Cortex of kidney (tissue), 1 donor: ENCODE measurements at places on chromosomes 11 and 22.

DNA sequence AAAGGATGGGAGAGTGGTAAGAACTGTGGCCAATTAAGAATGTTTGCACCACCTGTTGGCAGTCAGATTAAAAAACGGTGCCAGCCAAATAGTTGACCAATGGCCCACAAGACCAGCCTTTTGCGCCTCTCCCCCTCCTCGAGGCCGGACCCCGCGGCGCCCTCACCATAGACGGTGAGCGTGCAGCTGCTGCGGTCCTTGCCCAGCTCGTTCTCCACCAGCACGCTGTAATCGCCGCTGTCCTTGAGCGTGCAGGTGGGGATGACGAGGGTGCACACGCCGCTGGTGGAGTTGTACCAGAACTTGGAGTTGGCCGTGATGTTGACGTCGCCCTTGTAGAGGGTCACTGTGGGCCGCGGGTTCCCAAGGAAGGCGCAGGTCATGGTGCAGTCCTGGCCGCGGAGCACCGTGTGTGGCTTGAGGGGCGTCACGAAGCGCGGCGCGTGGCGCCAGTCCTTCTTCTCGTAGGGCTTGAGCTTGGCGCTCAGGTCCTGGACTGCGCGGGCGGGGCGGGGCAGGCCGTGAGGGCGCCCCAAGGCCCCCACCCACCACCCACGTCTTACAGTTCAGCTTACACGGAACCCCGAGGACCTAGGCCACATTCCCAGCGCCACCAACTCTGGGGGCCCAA is 7.2 kb downstream of the TMEM86A start:
- no peak for DNase-seq

GRCh38 chr11:70315716-70316115 is 45.2 kb downstream of the PPFIA1 start:
- no peak for DNase-seq

GRCh38 chr11:8832571-8833260 is 78.3 kb upstream of the AKIP1 start:
- no peak for DNase-seq

DNA sequence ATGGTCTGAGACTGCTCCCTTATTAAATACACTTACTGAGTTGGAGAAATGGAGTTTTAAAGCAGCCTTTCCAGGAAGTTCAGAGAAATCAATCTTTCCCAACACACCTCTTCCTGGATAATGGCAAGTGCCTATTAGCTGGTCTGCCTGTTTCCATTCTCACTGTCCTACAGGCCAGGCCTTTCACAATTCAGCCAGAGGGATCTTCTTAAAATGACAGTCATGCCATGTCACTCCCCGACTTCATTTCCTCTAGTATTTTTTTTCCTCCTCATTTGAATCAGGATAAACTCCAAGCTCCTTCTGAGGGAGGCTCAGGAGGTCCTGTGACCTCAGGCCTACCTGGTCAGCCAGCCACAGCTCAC is 62.6 kb downstream of the FDX1 start:
- DNase-seq: no peak

DNA sequence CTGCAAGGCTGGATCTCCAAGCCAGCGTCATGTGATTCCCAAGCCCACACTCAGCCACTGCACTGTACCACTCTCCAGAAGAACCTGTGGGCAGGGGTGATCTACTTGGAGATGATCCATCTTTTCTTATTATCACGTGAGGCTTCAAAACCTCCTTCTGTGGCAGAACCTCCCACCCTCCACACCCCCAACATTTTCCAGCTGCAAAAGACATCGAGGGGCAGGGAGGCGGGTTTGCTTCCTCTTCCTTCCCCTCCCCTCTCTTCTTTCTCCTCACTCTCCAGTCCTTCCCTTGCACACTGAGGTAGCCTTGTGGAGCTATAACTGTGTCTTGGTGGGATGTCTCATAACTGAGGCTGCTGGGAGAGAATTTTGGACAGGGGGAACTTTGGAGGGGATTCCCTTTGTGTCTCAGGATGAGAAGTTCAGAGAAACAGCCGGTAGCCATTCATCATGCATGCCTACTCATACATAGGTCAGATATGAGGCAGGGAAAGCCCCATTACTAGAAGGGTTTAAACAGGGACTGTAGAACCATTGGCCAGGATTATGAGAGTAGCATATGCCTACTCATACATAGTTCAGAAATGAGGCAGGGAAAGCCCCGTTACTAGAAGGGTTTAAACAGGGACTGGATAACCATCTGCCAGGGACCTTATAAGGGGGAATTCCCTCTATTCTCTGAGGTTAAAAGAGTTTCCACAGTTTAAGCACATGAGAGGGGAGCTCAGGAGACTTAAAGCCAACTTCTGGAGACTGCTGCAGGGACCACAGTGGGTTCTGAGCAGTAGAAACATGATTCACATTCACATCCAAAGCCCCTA is 420.7 kb upstream of the CADM1 start:
- DNase-seq: no peak

DNA sequence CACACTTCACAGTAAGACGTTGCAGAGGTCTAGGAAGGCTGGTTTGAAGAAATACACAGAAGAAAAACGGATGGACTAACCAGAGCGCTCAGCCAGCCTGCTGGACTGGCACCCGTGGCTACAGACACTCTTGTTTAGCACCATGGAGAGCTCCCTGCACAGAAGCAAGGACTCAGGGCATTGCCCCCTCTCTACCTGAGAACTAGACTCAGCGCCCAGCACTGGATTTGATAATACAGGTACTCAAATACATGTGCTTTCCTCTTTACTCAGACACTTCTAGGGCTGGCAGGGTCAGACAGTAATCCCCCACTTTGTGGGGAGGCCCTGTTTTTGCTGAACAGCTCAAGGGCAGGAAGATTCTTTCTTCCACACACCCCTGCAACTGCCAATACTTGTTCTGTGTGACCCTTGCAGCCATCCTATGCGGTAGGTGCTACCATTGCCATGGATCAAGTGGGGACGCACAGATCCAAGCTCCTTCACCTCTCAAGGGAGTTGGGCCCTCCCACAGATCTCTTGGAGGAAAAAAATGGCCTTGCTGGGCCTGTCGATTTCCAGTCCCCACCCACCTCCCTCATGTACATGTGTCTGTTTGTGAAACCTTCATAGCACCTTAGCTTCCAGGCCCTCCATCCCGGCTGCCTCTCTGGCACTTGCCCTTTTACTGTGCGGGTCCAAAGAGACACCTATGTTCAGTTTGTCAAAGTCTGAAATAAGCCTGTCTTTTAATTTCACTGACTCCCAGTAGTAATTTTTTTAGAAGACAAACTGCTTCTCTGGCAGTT is 5.1 kb upstream of the P2RX6 start:
- no peak for DNase-seq
